ENCODE measurements at places on chromosomes 1 and 21. TPM values are rescaled to one million over a fixed set of nuclear protein-coding genes. Genes with fewer than 3 reads are reported as not detected.

Gene MX2
- 3.4 TPM for total RNA-seq

Gene DCST1
- total RNA-seq = not detected

Gene SYNC
- total RNA-seq = 57.2 TPM

GRCh38 chr1:152683846-152684245 is 2.1 kb upstream of the LCE2B start:
- no peaks in the 10 kb centered on the region for H3K36me3 ChIP-seq
- no peaks in the 10 kb centered on the region for H3K27me3 ChIP-seq
- no peak overlapping the region for H3K4me3 ChIP-seq
- H3K4me1 ChIP-seq = no peaks in the 10 kb centered on the region

- DNase-seq = no peak
- H3K36me3 ChIP-seq = no peaks in the 10 kb centered on the region
- H3K4me1 ChIP-seq = no peaks in the 10 kb centered on the region
- no peak overlapping the region for H3K4me3 ChIP-seq
- H3K27ac ChIP-seq = peak overlapping the region; percentile 9
Measured at GRCh38 chr1:99647490-99647889, 1.6 kb downstream of the PALMD start.

DNA sequence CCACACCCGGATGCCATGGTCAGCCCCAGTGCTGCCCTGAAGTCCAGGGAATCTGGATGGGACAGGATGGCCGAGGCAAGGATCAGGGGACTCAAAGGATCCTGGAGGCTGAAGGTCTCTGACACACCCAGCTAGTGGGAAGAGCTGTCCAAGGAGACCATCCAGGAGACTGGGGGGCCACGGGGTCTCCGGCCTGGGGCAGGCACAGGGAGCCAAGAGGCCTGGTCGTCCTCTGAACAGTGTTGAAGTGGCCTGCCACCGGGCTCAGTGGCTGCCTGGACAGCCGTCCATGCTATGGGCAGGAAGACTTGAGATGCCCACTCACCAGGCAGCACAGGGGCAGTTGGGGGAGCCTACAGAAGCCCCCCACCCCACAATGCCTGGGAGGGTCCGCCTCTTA is 41.9 kb downstream of the MEGF6 start:
- no peaks in the 10 kb centered on the region for H3K4me1 ChIP-seq
- H3K36me3 ChIP-seq = no peaks in the 10 kb centered on the region
- DNase-seq = no peak
- H3K4me3 ChIP-seq = no peak overlapping the region
- H3K27ac ChIP-seq = no peak overlapping the region

DNA sequence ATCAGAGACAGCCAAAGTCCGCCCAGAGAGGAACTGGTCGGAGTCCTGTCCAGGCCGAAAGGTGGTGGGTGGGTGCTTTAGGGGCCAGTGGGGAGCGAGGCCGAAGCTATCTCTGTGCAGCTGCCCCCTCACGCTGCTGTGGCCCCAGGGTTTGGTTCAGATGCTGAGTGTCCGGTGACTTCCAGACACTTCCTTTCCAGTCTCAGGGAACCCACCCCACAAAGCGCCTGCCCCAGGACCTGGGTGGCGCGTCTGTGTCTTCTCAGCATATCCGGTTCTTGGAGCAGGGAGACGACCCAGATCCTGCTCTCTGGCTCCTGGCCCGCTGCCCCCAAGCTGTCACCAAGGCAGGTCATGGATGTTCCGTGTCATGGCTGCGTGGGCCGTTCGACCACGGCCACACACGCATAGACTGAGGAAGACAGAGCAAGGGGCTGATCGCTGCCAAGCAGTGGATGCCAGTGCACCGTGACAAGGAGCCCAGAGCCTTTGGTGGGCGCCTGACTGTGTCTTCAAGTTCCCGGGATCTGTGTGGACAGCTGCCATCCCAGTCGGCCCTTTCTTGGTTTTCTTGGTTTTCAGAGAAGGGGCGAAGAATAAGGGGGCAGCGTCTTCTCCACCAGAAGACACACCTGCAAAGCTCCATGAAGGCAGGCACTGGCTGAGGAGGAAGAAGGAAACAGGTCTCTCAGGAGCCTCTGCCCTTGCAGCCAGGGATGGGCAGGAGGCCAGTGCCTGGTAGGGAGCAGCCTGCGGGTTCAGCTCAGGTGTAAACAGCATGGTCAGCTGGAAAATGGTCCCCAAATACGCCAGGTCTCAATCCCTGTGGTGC is 22.9 kb upstream of the COL18A1 start:
- DNase-seq = no peak
- H3K4me1 ChIP-seq = peaks cover 4% of the 10 kb centered on the region
- H3K4me3 ChIP-seq = no peak overlapping the region
- H3K27me3 ChIP-seq = peaks cover 4% of the 10 kb centered on the region
- no peak overlapping the region for H3K27ac ChIP-seq

GRCh38 chr1:162882248-162882674 is 21.3 kb upstream of the CCDC190 start:
- no peaks in the 10 kb centered on the region for H3K36me3 ChIP-seq
- H3K4me1 ChIP-seq = no peaks in the 10 kb centered on the region
- no peaks in the 10 kb centered on the region for H3K27me3 ChIP-seq
- H3K4me3 ChIP-seq = no peak overlapping the region

DNA sequence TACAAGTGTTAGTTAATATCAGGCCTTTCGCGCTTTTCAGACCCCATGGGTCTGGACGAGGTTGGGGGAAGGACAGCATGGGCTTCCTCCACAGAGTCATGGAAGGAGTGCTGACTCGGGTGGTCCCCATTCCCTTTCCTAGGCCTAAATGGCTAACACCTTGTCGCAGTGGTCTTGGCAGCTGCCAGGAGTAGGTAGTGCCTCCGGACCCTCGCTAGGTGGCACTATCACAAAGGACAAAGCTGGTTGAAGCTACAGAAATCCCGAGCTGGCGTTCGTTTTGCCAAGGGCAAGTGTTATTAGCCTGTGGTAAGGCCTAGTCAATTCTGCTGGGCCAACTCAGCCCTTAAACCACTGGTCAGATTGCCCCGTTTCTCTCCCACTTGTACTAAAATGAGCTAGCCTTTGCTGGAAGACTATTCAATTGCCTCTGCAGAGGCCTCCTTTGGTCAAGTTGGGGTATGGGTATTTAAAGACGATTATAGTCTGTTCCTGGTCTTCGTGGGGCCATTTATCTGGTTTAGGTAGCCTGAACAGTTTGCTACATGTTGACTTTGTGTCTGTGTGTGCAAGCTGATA is 1.1 kb upstream of the UBE2Q1 start:
- peak overlapping the region; percentile 93 for H3K4me3 ChIP-seq
- DNase-seq = peak; percentile 90
- peaks cover 29% of the 10 kb centered on the region for H3K4me1 ChIP-seq
- peak overlapping the region; percentile 89 for H3K27ac ChIP-seq

Gene NBPF8
- total RNA-seq = 28.1 TPM

- no peak for DNase-seq
- H3K36me3 ChIP-seq = peaks cover 15% of the 10 kb centered on the region
- H3K4me3 ChIP-seq = no peak overlapping the region
- H3K27ac ChIP-seq = peak overlapping the region; percentile 97
Measured at GRCh38 chr1:153944005-153944826, 2.3 kb downstream of the DENND4B start.

Gene IL23R
- total RNA-seq = 4.3 TPM

DNA sequence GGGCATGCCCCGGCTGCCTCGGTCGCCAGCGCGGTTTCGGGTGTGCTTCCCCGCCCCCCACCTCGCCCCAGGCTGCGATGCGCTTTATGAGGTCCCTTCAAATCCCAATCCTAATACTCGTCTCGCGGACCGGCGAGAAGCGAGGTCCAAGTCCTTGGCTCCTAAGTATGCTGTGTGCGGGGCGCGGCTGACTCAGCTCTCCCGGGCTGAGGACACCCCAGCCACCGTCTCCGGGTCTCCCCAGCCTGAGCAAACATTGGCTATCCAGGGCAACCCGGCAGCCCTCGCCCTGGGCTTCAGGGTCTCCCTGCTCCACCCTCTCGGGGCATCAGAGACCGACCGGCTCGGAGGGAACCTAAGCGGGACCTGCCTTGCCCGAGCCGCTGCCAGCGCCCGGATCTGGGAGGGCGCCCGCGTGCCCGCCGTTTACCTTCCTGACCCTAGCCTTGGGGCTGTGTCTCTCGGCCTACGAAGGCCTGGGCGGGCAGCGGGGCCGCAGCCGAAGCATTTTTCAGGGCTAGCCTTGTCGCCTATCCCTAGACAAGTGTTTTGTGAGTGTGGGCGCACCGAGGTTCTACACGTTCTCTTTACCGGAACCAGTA is 1.2 kb downstream of the ITPKB start:
- H3K27ac ChIP-seq = peak overlapping the region; percentile 90
- peaks cover 10% of the 10 kb centered on the region for H3K4me1 ChIP-seq
- H3K27me3 ChIP-seq = no peaks in the 10 kb centered on the region
- peak; percentile 63 for DNase-seq
- H3K4me3 ChIP-seq = peak overlapping the region; percentile 66

DNA sequence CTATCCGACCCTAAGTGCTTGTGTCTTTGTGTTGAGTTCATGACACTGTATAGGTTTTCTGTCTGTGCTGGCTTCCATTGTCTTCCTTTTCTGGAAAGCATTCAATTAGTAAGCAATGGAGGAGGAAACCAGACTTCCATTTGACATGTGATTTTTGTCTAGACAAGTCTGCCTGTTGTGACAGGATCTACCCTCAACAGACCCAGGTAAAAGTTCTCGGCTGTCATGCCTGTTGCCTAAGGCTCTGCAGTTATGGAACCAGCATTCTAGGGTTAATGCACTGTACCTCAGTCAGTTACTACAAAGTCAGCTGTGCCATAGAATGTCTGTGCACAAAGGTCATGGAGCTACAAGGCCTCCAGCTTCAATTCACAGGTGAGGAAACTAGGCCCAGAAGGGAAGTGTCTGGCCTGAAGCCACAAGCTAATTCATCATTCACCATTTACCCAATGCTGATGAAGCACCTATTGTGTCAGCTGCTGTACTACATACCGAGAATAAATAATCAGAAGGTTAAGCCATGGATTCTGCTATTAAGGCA is 72.3 kb downstream of the PLPP3 start:
- H3K36me3 ChIP-seq = no peaks in the 10 kb centered on the region
- H3K27me3 ChIP-seq = no peaks in the 10 kb centered on the region
- DNase-seq = no peak
- no peak overlapping the region for H3K4me3 ChIP-seq
- peaks cover 43% of the 10 kb centered on the region for H3K4me1 ChIP-seq

DNA sequence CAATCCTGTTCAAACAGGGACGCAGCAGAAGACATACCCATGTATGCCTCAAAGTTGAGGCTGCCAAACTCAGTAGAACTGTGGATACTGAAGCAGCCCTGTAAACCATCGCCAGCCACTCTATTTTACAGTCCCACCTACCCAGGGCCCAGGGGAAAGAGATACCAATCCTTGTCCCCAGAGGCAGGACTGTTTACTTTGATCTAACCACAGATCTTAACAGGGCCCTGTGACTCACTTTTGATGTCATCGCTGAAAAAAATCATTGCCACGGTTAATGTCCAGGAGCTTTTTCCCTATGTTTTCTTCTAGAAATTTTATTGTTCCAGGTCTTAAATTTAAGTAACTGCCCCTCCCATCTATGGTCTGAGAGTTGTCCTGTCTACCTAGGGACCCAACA is 538.4 kb upstream of the NCAM2 start:
- H3K27me3 ChIP-seq = no peaks in the 10 kb centered on the region
- no peak overlapping the region for H3K4me3 ChIP-seq

- H3K36me3 ChIP-seq = no peaks in the 10 kb centered on the region
- no peaks in the 10 kb centered on the region for H3K27me3 ChIP-seq
- peak; percentile 80 for DNase-seq
- peak within 1 kb of the TSS; percentile 89 for H3K4me3 ChIP-seq
Measured at GRCh38 chr1:26529655-26530409, at the start of gene RPS6KA1. Gene RPS6KA1 (plus strand): TSS chr1:26529761. CDS start chr1:26529921, 160 bp downstream.

- H3K27me3 ChIP-seq = no peaks in the 10 kb centered on the region
- H3K27ac ChIP-seq = peak overlapping the region; percentile 95
- H3K4me3 ChIP-seq = no peak overlapping the region
- H3K4me1 ChIP-seq = no peaks in the 10 kb centered on the region
Measured at GRCh38 chr1:182841368-182841988, 2.3 kb downstream of the DHX9 start.

Gene MAP10
- 2.3 TPM for total RNA-seq

- H3K27ac ChIP-seq = peak overlapping the region; percentile 61
- H3K4me1 ChIP-seq = peaks cover 16% of the 10 kb centered on the region
Measured at GRCh38 chr1:117664314-117664713, 58.5 kb downstream of the TENT5C start.

Gene BECN2
- not detected for total RNA-seq

Gene CRYBG2
- 41.9 TPM for total RNA-seq

DNA sequence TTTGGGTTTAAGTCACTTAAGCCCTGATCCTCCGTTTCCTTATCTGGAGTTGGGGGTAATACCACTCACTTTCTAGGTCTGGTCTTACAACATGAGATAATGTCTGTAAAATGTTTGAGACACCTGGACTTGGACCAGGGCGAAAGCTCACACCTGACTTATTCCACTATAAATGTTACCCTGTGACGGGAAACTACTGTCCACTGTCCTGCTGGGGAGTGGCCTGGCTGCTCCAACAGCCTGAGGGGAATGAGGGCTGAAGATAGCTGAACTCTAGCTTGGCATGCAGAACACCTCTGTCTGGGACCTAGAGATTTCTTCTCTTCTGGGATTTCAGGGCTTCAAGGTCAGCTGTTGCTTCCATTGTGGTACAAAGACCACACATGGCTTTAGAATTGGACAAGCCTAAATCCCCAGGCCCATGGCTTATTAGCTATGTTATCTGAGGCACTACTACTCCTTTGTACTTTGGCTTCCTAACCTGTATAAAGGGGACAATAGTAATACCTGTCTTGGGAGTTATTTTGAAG is 9.5 kb upstream of the A3GALT2 start:
- no peak overlapping the region for H3K4me3 ChIP-seq
- no peaks in the 10 kb centered on the region for H3K27me3 ChIP-seq
- no peak overlapping the region for H3K27ac ChIP-seq
- H3K4me1 ChIP-seq = peaks cover 37% of the 10 kb centered on the region

GRCh38 chr1:20962576-20963258 is 175.6 kb upstream of the HP1BP3 start:
- no peak overlapping the region for H3K4me3 ChIP-seq
- no peak overlapping the region for H3K27ac ChIP-seq
- H3K27me3 ChIP-seq = no peaks in the 10 kb centered on the region
- no peak for DNase-seq

GRCh38 chr1:242787968-242788367 is 263.5 kb upstream of the PLD5 start:
- no peak for DNase-seq
- no peak overlapping the region for H3K27ac ChIP-seq
- no peak overlapping the region for H3K4me3 ChIP-seq
- H3K27me3 ChIP-seq = no peaks in the 10 kb centered on the region
- H3K36me3 ChIP-seq = no peaks in the 10 kb centered on the region

Gene SYT11
- 5.9 TPM for total RNA-seq

Gene ATG4C
- 10.6 TPM for total RNA-seq

Gene OR2L5
- not detected for total RNA-seq

GRCh38 chr1:20883766-20884165 is 96.7 kb upstream of the HP1BP3 start:
- no peaks in the 10 kb centered on the region for H3K4me1 ChIP-seq
- H3K36me3 ChIP-seq = no peaks in the 10 kb centered on the region
- H3K4me3 ChIP-seq = no peak overlapping the region
- DNase-seq = no peak

DNA sequence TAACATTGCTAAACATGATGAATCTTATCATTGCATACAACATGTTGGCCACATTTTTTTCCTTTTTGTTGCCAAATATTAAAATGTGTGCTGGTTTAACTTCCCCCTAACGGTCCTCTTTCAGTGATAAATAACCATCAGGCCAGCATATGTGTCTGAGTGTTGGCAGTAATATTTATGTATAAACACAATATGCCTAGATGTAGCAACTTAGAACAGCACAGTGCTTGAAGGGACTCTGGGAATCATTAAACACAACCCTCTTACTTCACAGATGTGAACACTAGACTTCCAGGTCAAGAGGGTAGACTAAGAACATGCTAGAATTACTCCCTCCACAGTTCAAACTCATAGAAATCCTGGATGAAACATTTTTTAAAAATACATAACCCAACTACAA is 581.8 kb downstream of the PLPP3 start:
- no peak overlapping the region for H3K27ac ChIP-seq
- H3K4me3 ChIP-seq = no peak overlapping the region
- no peaks in the 10 kb centered on the region for H3K4me1 ChIP-seq
- no peak for DNase-seq

Data from transverse colon (tissue), 4 donors.